ENCODE measurements at places on chromosomes 16 and 17.

- no peak for DNase-seq
Measured at GRCh38 chr16:81513204-81514040, 68.8 kb downstream of the CMIP start.

- peak; percentile 56 for DNase-seq
Measured at GRCh38 chr17:60600490-60601446, 775 bp downstream of the PPM1D start.

DNA sequence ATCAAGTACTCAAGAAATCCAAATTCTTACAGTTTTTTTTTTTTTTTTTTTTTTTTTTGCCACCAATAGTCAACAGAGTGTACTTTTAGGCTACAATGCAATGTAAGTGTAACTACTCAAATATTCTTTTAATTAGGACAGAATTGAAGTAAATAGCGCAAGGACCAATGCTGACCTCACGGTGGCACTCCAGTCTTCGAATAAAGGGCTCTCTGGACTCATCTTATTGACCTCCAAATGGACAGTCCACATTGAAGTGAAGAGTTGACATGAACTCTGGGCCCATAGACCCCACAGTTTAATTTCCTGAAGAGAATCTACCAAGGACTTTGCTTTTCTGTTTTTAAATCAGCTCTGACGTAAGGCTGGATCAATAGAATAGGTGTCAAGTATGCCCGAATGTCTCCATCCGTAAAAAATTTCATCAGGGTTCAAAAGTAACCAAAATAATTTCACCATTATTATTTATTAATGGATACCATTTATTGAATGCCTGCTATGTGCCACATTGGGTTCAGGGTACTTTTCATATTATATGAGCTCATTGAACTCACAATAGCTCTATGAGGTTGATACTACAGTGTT is 7.3 kb upstream of the DDX52 start:
- DNase-seq: no peak

- peak; percentile 71 for DNase-seq
Measured at GRCh38 chr17:63998050-63998720, at the start of gene PRR29. Gene PRR29 (plus strand): TSS chr17:63998351. CDS start chr17:63998365, 14 bp downstream.

- DNase-seq: no peak
Measured at GRCh38 chr17:65055280-65055707, 1.2 kb downstream of the GNA13 start.

DNA sequence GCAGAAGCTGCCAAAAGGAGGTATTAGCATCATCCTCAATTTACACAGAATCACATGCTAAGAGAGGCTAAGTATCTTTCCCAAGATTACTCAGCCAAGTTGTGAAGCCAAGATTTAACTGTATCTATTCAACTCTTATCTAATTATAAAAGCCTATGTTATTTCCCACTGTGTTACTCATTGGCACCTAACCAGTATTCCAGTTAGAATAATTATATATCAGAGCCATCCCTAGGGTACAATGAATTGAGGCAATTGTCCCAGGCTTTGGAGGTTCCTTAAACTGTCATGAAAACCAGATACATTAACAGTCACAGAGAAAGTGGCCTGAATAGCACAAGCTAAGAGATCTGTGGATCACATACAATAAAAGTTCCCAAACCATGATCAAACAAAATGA is 10.9 kb upstream of the AMFR start:
- DNase-seq: no peak

Measured in activated CD4-positive, alpha-beta T cell treated with anti-CD3 and anti-CD28 coated beads, Interleukin-2, amount 50 U/mL, for 1 hour (primary cell).